ENCODE measurements at places on chromosomes 4 and X. TPM values are rescaled to one million over a fixed set of nuclear protein-coding genes. Genes with fewer than 3 reads are reported as not detected.

DNA sequence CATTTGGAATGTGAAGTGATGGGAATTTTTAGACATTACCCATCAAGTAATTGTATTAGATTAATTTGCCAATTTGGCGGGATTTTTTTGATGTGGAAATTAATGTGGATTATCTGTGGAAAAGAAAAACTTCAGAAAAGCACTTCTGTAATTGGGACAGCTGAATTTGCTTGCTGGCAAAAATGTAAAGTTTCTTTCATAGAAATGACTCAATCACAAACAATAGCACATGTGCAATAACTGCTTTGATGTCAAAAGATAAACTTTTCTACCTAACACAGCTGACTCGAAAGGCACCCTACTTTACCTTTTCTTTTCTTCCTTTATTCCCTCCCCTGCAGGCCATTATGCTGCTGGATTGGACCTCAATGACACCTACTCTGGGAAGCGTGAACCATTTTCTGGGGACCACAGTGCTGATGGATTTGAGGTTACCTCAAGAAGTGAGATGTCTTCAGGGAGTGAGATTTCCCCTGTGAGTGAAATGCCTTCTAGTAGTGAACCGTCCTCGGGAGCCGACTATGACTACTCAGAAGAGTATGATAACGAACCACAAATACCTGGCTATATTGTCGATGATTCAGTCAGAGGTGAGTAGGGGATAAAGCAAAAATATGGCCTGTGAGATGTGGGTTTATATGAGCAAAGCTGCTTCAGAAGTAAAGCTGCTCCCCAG, 1.4 kb downstream of the AREG start:
- H3K4me1 ChIP-seq, result peaks cover 8% of the 10 kb centered on the region
- H3K4me3 ChIP-seq, result no peak overlapping the region
- DNase-seq, result no peak
- H3K27me3 ChIP-seq, result peaks cover 5% of the 10 kb centered on the region
- no peak overlapping the region for H3K27ac ChIP-seq

The CLIC2 gene
- 0.39 TPM for total RNA-seq

The TSC22D3 gene
- 1,559 TPM for total RNA-seq

DNA sequence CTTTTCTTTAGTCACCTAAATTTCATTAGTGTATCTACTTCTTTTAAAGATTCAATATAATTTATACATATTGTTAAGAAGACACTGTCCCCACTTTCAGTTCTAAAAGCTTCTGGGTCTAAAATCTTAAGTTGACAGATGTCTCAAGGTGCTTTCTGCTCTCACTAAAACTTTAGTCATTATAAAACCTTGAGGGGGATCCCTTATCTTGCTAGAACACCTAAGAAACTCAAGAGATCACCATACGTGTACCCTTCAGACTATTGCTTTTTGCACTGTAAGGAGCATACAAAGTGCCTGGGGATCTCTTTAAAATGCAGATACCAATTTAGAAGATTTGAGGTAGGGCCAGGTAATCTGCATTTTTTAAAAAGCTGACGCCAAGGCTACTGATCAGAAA, 30.1 kb downstream of the CYBB start:
- H3K36me3 ChIP-seq, result no peaks in the 10 kb centered on the region
- DNase-seq, result no peak
- no peak overlapping the region for H3K27ac ChIP-seq

DNA sequence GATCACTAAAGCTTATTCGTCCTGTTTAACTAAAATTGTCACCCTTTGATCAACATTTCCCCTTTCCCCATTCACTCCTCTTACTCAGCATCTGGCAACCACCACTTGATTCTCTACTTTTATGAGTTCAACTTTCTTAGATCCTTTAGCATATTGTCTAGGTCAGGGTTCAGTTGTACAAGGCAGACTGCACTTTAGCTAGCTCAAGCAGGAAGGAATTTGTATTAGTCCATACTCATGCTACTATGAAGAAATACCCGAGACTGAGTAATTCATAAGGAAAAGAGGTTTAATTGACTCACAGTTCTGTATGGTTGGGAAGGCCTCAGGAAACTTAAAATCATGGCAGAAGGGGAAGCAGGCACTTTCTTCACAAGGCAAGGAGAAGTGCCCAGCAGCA, 44.3 kb downstream of the TASL start:
- H3K4me3 ChIP-seq, result no peak overlapping the region
- no peaks in the 10 kb centered on the region for H3K27me3 ChIP-seq
- no peak overlapping the region for H3K27ac ChIP-seq
- H3K4me1 ChIP-seq, result no peaks in the 10 kb centered on the region
- no peak for DNase-seq
- H3K36me3 ChIP-seq, result no peaks in the 10 kb centered on the region

DNA sequence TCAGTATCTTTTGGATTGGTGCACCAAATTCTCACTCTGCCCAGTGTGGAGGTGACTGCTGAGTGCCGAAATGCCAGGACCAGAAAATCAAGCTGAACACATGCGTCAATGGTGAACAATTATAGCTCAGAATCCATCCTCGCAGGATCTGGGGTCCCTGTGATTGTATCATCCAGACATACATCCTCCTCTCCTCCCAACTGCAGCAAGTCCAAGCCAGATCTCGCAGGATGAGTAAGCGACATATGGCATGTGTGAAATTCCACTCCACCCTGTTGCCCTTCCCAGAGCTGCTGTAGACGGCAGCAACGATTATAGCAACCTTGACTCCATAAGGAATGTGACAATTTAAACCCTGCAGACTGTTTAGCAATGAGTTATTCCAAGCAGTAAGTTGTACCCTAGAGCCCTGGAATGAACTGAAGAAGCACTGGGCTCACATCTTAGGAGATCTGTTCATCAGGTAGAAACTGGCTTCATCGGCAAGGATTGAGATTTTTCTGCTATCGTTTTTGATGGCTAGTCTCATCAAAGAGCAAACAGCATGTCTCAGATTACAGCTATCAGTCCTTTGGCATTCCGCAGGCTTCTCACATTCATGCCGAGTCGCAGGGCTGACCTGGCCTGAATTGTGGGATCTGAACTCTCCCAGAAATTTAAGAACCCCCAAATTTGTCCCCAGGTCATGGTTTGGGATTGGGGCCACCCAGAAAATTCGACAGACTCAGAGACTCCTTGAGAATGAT, 35.5 kb upstream of the SORBS2 start:
- no peaks in the 10 kb centered on the region for H3K4me1 ChIP-seq
- no peaks in the 10 kb centered on the region for H3K27me3 ChIP-seq
- no peak for DNase-seq
- H3K27ac ChIP-seq, result no peak overlapping the region
- no peak overlapping the region for H3K4me3 ChIP-seq

DNA sequence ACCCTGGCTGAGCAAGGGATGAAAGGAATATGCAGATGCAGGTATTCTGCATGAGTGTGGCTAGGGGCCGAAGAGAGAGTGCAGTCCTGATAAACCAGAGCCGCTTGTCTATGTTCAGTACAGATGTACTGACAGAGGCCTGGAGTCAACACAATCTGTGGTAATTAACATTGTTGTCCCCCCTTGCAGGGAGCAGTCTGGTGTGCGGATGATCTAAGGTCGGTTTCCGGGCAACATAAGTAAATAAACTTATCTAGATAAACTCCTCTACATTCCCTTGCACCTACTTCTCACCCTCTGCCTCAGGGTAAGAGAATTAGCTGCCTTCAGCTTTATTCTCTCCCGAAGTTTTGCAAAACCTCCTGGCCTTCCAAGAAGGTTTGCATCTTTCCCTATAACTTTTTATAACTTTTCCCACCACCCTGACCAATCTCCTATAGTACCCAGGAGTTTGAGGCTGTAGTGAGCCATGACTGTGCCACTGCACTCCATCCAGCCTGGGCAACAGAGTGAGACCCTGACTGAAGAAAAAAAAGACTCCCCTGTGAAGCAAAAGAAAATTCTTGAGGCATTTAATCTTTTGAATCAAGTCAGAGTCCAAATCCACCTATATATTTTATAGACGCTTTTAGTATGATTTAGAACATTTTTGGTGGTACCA, 26.6 kb downstream of the SNX25 start:
- H3K4me1 ChIP-seq, result peaks cover 9% of the 10 kb centered on the region
- H3K36me3 ChIP-seq, result no peaks in the 10 kb centered on the region
- H3K4me3 ChIP-seq, result no peak overlapping the region
- DNase-seq, result no peak
- peak overlapping the region; percentile 84 for H3K27ac ChIP-seq

The NRK gene
- not detected for total RNA-seq

The RHOXF2 gene
- 0.10 TPM for total RNA-seq

The TRPC5OS gene
- not detected for total RNA-seq

The HNRNPDL gene
- total RNA-seq, result 339 TPM

GRCh38 chr4:41065434-41066006, 148.8 kb downstream of the APBB2 start:
- DNase-seq, result no peak
- no peaks in the 10 kb centered on the region for H3K27me3 ChIP-seq
- no peak overlapping the region for H3K27ac ChIP-seq
- H3K4me3 ChIP-seq, result no peak overlapping the region

The TMEM156 gene
- 25.6 TPM for total RNA-seq

GRCh38 chrX:132214518-132214917, 4.7 kb downstream of the RAP2C start:
- H3K4me3 ChIP-seq, result peak overlapping the region; percentile 25
- H3K4me1 ChIP-seq, result peaks cover 30% of the 10 kb centered on the region
- peak overlapping the region; percentile 54 for H3K27ac ChIP-seq
- no peak for DNase-seq

DNA sequence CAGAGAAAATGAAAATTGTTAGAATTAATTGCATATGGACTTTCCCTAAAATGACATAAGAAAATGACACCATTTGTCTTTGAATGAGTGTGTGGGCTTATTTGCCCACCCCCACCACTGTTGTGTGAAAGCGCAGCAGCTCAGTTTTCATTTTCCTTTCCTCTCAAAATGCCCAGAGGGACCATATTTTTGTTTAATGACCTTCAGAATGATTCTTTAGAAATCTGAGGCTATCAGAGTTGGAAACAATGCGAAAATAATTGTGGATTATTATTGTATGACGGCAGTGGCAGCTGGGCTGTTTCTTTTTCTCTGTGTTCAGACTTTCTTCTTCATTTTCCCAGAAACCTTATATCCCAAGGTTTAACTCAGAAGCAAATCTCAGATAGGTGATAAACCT, 44.6 kb upstream of the TEX13A start:
- H3K4me1 ChIP-seq, result no peaks in the 10 kb centered on the region
- no peaks in the 10 kb centered on the region for H3K27me3 ChIP-seq
- no peak overlapping the region for H3K27ac ChIP-seq
- no peaks in the 10 kb centered on the region for H3K36me3 ChIP-seq

DNA sequence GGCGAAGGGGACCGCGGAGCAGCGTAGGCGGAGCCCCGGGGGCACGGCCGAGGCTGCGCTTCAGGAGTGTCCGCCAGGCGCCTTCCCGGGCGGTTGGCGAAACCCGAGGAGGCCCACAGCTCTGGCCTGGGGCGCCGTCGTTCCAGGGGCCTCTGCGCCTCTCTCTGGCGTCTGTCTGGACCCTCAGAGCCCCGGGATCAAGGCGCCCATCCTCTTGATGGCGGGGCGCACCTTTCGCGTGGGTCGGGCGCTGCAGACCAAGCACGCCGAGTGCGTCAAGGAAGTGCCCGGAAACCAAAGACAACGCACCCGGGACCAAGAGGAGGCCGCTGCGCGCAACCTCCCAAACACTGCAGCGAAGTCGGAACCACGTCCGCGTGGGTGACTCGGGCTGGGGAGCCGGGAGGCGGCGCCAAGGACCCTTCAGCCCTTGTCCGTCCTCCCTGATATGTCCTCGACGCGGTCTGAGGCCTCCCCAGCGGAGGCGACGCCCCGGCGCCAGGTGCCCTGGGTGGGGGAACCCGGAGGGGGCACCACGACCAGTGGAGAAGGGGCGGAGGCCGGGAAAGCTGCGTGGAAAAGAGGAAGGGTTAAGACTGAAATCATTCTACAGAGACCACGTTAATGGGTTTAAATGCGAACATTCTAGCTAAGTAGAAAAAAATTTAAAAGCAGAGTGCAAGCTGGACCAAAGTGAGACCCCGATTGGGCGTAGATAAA, 9.9 kb downstream of the HMX1 start:
- no peak for DNase-seq
- H3K4me1 ChIP-seq, result peaks cover 8% of the 10 kb centered on the region
- H3K27ac ChIP-seq, result no peak overlapping the region
- no peak overlapping the region for H3K4me3 ChIP-seq

The ADGRG2 gene
- not detected for total RNA-seq

GRCh38 chrX:140104760-140105159, 139.4 kb upstream of the CXorf66 start:
- no peaks in the 10 kb centered on the region for H3K36me3 ChIP-seq
- no peak for DNase-seq
- H3K4me3 ChIP-seq, result no peak overlapping the region
- H3K27me3 ChIP-seq, result no peaks in the 10 kb centered on the region
- no peaks in the 10 kb centered on the region for H3K4me1 ChIP-seq
- no peak overlapping the region for H3K27ac ChIP-seq

The ARFIP1 gene
- total RNA-seq, result 14.3 TPM

DNA sequence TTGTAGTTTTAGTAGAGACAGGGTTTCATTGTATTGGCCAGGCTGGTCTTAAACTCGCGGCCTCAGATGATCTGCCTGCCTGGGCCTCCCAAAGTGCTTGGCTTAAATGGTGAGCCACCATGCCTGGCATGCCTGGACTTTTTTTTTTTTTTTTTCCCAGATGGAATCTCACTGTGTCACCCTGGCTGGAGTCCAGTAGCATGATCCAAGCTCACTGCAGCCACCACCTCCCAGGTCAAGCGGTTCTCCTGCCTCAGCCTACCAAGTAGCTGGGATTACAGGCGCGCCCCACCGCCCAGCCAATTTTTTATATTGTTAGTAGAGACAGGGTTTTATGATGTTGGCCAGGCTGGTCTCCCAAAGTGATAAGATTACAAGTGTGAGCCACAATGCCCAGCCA, 8.4 kb downstream of the UBE2K start:
- peak overlapping the region; percentile 68 for H3K27ac ChIP-seq
- H3K4me1 ChIP-seq, result peaks cover 24% of the 10 kb centered on the region
- H3K36me3 ChIP-seq, result no peaks in the 10 kb centered on the region
- no peaks in the 10 kb centered on the region for H3K27me3 ChIP-seq
- no peak for DNase-seq

- no peak overlapping the region for H3K4me3 ChIP-seq
- H3K27ac ChIP-seq, result no peak overlapping the region
- no peak for DNase-seq
- no peaks in the 10 kb centered on the region for H3K27me3 ChIP-seq
Measured at GRCh38 chrX:11750046-11750445, 8.0 kb upstream of the MSL3 start.

GRCh38 chrX:11755724-11756123, 2.3 kb upstream of the MSL3 start:
- no peaks in the 10 kb centered on the region for H3K27me3 ChIP-seq
- H3K4me1 ChIP-seq, result peaks cover 9% of the 10 kb centered on the region
- DNase-seq, result no peak
- H3K36me3 ChIP-seq, result peaks cover 3% of the 10 kb centered on the region
- no peak overlapping the region for H3K27ac ChIP-seq
- no peak overlapping the region for H3K4me3 ChIP-seq

DNA sequence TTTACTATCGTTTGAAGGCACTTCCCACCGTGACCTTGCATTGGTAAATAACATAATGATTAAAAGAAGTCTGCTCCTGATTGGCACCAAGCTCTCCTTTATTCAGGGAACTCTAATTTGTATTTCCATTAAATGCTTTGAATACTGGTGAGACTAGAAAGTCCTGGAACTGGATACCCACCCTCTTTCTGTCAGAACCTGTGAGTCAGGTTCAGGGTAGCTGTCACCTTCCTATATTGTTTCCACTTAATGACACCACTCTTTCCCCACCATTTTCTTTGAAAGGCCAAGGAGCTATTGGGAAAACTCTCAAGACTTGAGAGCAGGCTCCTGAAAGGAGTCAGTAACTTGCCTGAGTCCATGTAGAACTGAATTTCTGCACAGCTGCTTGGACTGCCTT, 55.9 kb upstream of the RASSF6 start:
- no peak overlapping the region for H3K27ac ChIP-seq
- DNase-seq, result no peak
- H3K4me3 ChIP-seq, result no peak overlapping the region
- H3K27me3 ChIP-seq, result no peaks in the 10 kb centered on the region
- no peaks in the 10 kb centered on the region for H3K36me3 ChIP-seq

The FGFR3 gene
- not detected for total RNA-seq

The DMRTC1B gene
- total RNA-seq, result 0.65 TPM

The HDX gene
- 2.8 TPM for total RNA-seq

The DCAF12L2 gene
- not detected for total RNA-seq

All from T-helper 17 cell (primary cell).